HFF-Myc (cell line): ENCODE measurements at places on chromosomes 4 and X.

- DNase-seq, result peak; percentile 14
Observed at GRCh38 chrX:45070116-45071007, 130.3 kb downstream of the DIPK2B start.

DNA sequence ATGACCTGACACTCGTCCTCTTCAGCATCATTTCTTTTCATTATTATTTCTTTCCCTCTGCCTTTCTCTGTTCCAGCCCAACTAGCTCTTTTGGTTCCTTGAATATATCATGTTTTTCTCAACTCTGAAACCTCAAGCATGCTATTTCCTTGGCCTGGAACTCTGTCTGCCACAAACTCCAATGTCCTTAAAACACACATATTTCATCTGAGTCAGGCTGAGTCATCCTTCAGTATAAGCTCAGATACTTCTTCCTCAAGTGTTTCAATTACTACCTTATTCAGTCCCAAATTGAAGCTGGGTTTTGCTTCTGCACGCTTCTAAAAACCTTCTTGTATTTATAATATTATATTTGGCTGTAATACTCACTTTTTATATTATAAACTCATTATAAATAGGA, 424.2 kb downstream of the PDGFC start:
- peak; percentile 79 for DNase-seq

DNA sequence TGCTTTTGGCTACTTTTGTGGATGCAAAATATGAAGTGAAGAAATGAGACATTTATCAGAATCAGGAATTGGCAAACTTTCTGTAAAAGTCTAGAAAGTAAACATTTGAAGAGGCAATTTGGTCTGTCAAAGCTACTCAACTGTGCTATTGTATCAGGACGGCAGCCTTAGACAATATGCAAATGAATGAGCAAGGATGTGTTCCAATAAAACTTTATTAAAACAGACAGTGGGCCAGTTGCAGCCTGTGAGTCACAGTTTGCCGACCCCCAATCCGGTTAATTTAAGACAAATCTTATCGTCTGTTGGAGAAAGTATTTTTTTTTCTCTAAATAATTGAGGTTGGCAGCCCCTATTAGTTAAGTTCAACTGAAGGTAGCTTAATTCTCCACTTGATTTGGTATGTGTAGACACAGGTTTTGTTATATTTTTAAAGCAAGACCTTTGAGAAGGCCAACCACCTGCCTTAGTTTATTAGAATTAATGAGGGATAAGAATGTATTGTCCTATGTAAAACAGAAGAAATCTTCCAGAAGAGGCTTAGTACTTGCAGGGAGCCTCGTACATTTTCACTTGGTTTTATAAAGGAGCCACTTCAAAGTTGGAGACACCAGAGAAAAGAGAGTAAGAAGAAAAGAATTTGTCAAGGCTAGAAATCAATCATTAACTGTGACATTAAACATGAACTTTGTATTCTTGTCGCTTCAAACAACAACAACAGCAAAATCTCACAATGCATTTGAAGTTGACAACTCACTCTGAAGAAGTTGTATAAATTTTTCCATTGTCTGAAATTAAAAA, 81.6 kb upstream of the FAT1 start:
- no peak for DNase-seq

DNA sequence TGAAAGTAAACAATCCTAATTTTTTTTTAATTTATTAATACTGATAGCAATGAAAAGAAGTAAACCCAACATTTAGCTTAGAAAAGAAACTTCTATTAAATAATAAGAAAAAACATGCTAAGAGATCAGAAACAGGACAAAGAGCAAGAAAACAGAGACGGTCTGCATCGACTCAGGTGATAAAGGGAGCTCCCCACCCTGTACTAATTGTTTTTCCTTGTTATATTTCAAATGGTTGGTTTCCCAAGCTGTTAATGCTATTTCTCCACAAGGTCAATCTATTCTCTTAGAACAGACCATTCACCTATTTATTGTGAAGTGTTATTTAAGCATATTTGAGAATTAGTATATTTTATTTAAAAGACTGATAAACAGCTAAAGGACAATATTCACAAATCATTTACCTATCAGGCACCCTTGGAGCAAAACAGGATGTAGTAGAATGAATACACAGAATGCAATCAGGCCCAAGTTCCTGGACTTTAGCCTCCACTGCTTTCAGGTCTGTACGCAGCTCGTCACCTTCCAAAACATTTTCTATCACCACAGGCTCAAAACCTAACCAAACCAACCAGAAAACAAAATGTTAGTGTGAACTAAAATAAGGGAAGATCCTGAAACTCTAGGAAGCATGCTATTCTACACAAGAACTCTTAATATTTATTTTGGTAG, 5.5 kb downstream of the SEPSECS start:
- no peak for DNase-seq

GRCh38 chrX:69109706-69110105, 55.5 kb downstream of the PJA1 start:
- peak; percentile 32 for DNase-seq

DNA sequence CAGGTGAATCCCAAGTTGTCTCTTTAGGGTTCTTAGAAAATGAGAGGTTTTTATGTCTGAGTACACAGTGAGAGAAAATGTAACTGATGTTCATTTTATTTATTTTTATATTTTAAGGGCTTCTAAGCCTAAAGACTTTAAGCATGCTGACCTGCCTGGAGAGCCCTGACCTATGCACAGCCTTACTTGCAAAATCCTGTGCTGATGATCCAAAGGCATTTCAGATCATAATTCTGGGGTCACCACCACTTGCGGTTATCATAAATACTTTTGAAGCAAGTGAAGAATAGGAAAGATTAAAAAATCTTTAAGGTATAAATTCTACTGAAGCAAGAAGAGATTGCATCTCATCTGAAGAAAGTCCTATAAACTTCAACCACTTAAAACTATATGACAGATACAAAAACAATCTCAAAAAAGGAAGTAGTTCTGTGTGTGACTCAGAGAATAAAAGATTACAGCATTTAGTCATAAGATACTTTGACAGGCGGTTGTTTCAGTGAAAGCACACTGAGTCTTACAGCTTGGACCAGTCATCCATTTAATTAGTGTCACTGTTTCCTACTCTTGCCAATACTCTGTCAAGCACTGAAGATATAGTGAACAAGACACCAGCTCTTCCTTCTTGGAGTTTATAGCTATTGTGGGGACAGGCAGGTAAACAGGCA, 245.2 kb upstream of the DIPK2B start:
- peak; percentile 45 for DNase-seq

DNA sequence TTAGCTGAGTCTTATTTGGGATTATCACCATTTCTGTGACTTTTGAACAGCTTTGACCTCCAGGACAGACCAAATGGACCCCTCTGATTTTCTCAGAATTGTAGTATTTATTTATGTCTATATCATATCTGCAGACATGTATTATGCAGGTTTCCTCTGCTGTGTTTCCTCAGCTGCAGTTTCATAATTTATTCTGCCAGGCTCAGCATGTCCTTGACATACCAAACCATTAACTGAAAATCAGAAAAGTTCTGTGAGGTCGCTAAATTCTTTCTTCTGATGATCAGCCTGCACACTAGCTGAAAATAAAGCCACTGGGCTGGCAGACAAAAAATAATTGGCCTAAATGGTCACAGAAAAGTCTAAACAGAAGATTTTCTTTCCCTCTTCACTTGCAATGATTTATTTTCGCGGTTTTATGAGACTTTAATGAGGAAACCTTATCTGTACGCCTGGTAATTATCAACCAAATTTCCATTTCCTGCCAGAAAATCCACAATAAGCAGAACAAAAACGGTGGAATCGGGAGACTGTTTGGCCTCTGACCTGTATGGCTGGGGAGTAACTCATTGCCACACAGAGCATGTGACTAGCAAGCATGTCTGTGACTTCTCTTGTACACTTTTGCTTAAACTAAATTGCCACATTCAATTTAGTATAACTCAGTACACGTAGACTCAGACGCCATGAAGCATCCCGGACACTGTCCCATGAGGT, 150.9 kb downstream of the ENPP6 start:
- no peak for DNase-seq

DNA sequence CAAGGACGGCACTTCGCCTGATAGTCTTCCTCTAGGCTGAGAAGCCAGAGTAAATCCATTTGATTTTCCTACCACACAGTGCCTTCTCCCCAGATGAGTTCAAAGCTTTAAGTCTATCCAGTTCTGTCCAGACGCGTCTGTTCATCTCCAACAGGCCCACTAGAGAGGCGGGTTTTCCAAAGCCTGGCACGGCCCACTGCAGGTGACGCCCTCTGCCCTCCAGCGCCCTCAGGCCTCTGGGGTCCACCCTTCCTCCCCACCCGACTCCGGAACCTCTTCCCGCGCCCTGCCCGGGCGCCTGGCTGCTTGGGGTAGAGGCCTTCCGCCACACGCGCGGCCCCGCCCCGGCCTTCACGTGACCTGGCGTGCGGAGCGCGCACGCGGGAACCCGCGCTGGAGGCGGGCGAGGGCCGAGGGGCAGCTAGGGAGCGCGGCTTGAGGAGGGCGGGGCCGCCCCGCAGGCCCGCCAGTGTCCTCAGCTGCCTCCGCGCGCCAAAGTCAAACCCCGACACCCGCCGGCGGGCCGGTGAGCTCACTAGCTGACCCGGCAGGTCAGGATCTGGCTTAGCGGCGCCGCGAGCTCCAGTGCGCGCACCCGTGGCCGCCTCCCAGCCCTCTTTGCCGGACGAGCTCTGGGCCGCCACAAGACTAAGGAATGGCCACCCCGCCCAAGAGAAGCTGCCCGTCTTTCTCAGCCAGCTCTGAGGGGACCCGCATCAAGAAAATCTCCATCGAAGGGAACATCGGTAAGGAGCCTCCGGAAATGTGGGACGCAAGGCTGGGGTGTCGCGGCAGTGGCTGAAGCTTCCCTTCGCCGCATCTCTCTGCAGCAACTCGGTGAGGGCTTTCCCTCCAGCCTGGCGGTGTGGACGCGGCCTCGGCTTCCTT, at the start of gene DCK:
DCK (plus strand) TSS at position 469 of the 888 bp plus-strand sequence; CDS start at position 656, 187 bp downstream.
- peak; percentile 46 for DNase-seq

DNA sequence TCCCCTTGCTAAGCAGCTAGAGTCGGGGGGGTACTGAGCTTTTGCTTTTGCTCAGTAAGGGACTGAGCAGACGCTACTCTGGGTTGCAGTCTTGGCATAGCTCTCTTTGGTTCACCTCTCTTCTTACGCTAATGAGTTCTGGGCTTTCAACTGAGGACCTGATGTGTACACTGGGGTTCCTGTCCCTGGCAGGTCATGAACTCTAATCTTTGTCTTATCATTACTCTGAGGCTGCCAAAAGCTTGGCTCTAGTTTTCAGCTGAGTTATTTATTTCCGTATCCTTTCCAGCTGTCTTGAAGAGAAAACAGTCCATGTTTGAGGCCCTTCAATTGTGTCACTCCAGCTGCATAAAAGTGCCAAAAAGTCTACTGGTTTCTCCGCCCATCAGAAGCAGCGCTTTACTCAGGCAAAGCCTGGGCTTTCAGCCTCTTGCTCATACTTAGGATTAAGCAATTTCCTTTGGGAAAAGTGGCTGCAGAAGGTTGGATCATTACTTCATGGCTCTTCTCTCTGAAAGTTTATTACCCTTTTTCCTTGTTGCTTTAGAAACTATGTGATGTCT, 121.0 kb upstream of the STOX2 start:
- DNase-seq, result no peak

GRCh38 chrX:65750674-65751469, 83.4 kb downstream of the MSN start:
- no peak for DNase-seq

DNA sequence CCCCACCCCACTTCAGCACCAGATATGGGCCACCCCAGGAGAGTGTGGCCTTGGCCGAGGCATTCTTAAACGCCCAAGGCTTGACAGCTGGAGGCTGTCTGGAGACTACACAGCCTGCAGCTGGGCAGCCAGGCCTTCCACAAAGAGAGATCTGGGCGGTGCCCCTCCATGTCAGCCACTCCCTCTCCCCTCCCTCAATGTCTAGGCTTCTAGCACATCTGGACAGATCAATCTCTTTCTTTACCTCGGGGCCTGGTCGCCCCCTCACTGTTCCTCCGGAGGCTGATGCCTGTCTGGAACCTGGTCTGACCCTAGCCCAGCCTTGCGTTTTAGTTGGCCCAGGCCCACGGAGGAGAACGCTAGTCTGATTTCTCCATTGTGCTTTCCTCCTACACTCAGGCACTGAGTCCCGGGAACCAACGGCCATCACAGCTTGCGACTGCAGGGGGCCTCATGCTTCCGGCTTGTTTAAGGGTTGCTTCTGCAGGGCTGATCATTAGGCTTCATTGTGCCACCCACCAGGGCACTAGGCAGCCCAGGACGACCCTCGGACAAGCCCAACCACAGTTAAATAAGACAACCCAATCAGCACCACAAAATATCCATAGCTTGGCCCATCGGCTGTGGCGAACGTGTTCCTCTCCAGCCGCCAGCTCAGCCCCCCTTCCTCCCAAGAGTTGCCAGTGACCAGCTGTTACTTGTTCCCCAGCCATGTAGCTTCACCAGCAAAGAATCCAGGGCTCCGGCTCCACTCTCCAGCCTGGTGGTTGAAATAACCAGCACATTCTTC, 200.6 kb downstream of the BCOR start:
- DNase-seq, result no peak

DNA sequence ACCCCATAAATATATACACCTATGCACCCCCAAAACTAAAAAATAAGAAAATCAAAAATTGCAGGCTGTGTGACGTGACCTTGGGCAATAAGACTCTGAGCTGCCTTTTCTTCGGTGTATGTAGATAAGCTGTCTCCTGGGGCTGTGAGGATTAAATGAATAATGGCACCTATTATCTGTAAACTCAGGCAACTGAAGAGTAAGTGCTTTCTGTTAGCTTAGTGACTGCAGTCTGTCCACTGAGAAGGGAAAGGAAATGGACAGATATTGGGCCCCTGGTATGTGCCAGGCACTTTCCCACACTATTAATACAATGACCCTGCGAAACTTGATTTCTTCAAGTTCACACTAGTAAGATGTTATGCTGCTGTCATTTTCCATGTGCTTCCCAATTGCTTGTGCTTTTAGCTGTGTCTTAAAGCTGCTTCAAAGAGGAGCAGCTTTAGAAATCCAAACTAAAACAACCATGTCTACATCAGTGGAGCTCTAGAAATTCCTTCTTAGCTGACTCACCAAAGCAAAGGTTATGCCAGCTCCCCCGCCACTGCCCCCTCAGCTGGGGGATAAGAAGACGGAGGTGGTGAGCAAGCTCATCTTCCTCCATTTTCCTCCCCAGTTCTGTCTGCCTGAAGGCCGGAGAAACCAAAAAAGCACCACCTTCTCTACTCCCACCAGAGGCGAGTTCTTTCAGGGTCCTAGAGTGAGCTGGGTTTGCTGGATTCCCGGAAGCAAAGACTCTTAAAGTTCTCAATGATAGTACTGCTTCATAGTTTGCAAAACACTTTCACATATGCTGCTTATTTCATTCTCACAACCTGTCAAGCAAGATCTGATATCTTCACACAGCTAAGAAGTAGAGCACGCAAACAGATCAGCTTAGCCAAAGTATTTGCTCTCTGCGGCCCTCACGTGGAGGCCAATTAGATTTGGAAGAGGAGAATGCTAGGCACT, 8.8 kb upstream of the DGAT2L6 start:
- DNase-seq, result peak; percentile 14

- DNase-seq, result no peak
Observed at GRCh38 chr4:105710678-105711077, 2.1 kb downstream of the GSTCD start.

GRCh38 chr4:78005086-78005485, 52.0 kb upstream of the FRAS1 start:
- DNase-seq, result no peak

GRCh38 chr4:157363360-157363759, 142.8 kb downstream of the GRIA2 start:
- no peak for DNase-seq
